ENCODE measurements at places on chromosomes 2 and 18.

DNA sequence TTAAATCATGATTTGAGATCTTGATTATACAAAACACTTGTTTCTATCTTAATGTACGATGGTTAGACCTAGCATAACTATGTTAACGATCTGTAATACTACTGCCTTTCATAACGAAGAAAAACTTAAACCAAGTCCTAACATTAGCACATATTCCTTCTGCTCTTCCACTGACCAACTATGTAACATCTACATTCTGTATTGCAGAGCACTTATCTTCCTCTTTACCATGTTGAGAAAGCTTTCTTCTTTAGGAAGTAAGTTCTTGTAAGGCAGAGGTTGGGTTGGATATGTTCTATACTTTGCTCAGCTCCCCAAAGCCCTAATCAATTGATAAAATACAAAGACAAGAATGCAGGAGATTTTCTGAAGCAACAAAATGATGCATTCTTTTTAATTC, 7.9 kb upstream of the ZNF407 start:
- no peak for DNase-seq

- no peak for DNase-seq
Measured at GRCh38 chr2:135030826-135031225, 16.4 kb downstream of the MAP3K19 start.

- no peak for DNase-seq
Measured at GRCh38 chr2:67733517-67733916, 329.3 kb downstream of the C1D start.

- no peak for DNase-seq
Measured at GRCh38 chr18:37294951-37295350, 270.6 kb downstream of the CELF4 start.

DNA sequence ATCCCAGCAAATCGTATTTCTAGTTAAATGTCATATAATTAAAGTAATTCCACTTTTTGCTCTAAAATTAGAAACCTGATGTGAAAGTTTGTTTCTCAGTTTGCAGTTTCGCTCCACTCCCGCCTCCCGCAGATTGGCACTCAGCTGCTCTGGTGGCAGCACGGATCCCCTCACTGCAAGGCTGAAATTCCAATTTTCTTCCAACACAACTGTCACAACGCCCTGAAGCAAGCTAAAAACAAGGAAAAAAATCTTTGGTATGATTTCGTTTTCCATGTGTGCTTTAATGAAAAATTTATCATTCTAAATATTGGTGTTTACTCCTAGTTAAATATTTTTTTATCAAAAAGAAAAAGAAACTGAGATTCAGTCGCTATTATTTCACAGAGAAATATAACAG, 38.5 kb downstream of the FTCDNL1 start:
- no peak for DNase-seq

- DNase-seq = no peak
Measured at GRCh38 chr18:9100796-9101195, 1.7 kb upstream of the NDUFV2 start.

- DNase-seq = no peak
Measured at GRCh38 chr2:189439342-189439741, 1.9 kb upstream of the WDR75 start.

GRCh38 chr2:205744074-205744591, 61.8 kb downstream of the NRP2 start:
- DNase-seq = no peak

DNA sequence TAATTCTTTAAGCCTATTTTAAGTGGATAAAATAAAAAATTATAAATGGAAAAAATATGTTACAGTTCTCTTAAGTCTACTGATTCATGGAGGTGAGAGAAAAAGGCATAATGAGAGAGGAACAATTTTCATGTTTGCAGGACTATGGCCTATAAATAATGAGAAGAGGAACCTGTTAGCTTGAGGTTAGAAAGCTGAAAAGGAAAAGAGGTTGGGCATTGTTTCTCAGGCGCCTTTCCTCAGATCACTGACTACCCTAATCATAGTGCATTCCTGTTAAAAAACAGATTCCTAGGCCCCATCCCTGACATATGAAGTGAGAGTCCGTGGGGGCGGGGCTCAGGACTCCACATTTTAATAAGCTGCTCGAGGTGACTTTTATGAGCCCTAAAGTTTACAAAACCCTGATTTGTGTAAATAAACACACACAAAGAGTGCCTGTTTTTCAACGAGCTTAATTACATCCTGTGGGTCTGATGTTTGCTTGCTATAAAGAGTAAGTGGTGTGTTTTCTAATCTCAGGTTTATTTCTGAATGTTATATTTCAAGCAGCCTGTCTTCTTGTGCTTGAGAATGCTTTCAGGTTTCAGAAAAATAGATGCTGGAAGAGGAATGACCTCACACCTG, 335.5 kb downstream of the CLIP4 start:
- DNase-seq = no peak

DNA sequence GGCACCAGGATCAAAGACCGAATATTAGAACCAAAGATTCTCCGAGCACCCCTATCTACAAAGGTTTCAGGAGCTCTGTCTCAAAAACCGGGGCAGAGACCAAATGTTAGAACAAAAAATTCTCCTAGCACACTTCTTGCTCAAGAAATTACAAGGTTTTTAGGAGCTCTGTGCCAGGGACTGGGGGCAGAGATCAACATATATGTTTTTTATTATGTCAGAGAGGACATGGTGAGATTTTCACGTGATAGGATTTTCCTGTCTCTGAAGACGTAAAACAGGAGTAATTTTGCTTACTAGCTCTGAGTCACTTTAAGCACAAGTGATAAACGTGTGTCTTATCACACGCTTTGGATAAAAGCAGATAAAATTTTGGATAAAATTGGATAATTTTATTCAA, 34.8 kb upstream of the ODC1 start:
- DNase-seq = no peak

GRCh38 chr2:169275696-169276444, 86.5 kb downstream of the LRP2 start:
- DNase-seq = no peak

DNA sequence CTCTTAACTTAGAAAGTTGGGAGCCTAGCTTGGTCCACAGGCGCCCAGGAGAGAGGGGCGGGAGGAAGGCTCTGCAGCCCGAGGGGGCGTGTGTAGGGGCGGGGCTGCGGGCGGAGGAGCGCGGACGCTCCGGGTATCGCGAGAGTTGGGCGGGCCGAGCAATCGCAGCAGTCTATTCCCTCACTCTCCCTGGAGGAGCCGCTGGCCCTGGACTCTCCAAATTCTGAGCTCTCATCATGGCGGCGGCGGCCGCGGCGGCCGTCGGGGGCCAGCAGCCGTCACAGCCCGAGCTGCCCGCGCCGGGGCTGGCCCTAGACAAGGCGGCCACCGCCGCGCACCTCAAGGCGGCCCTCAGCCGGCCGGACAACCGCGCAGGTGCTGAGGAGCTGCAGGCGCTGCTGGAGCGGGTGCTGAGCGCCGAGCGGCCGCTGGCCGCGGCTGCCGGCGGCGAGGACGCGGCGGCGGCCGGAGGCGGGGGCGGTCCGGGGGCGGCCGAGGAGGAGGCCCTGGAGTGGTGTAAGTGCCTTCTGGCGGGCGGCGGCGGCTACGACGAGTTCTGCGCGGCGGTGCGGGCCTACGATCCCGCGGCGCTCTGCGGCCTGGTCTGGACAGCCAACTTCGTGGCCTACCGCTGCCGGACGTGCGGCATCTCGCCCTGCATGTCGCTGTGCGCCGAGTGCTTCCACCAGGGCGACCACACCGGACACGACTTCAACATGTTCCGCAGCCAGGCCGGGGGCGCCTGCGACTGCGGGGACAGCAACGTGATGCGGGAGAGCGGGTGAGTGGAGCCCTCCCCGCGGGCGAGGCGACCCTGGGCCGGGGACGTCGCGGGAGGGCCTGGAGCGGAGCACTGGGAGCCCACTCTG, at the start of gene UBR3:
Gene UBR3, plus strand, starts transcription at position 183 of the 869 bp plus-strand sequence. Its CDS starts 54 bp downstream, at position 237.
- peak; percentile 74 for DNase-seq

DNA sequence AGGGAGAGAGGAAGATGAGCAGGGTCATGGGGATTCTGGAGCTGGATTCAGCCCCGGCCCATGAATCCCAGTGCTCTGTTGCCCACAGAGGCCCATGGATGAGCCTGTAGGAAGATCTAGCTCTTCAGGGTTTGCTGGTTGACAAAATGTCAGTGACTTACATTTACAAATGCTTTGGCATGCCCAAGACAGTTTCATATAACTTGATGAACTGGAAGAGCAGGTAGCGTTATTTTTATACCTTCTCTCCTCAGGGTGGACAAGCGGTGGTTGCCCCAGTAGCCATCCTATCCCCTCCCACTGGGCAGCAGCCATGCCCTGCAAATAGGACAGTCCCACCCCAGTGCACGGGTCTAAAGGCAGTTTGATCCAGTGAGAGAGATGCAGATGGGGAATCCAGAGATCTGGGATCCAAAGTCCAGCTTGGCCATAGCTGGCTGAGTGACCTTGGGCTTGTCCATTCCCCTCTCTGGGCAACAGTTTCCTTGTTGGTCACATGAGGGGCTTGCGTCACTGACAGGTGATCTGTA, 21.5 kb upstream of the KCNK3 start:
- no peak for DNase-seq

DNA sequence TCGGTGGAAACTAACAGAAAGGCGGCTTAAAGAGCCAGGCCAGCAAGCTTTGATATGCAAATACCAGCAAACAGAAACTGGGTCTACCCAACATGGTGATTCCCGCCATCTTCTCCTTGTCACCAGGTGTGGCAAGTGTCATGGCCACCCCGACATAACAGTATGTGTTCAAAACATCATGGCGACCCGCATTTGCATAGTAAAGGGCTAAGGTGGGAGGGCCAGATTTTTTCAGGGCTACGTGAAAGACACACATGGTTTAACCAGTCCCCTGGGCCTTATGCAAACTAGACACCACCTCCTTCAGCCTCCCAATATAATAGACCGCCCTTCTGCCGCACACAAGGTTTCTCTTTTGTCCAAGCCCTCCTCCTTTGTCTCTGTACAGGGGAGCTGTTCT, 260.4 kb downstream of the METTL4 start:
- DNase-seq = no peak

- no peak for DNase-seq
Measured at GRCh38 chr2:181408861-181409260, 48.3 kb upstream of the ITGA4 start.

GRCh38 chr18:78622251-78622906, 357.2 kb upstream of the SALL3 start:
- no peak for DNase-seq

DNA sequence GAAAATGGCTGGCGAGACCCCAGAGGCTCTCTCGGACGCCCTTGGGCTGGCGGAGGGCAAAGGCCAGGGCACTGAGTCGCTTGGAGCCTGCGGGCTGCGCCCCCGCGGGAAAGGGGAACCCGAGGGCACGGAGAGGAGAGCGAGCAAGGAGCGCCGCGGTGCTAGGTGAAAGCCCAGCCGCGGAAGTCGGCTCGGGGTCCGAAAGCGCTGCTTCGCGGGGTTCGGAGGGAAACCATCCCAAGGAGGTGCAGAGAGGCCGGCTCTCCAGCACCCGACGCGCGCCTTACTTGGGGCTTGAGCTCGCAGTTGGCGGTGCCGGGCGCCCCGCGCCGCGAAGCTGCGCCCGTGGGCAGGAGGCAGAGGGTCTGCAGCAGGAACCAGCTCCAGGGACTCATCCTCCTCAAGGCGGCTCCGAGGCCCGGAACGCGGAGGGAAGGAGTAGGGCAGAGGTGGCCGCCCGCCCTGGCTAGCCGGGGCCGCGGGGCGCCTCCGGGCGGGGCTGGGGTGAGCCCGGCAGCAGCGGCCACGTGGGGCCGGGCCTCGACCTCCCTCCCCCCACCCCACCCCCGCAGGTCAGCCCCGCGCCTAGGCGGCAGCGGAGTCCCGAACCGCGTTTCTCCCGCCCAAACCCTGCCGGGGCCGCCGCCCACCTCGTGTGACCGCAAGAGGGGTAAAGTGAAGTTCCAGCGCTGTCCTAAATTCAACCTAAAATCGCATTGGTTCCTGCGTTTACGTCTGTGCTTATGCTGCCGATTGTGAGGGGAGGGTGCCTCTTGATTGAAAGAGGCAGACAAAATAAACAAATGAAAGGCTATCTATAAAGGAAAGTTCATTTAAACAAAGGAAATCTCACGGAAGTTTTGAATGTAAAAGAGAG, at the start of gene TRABD2A:
Gene TRABD2A, minus strand, starts transcription at position 440 of the 877 bp plus-strand sequence. Its CDS starts 45 bp downstream, at position 395.
- no peak for DNase-seq

DNA sequence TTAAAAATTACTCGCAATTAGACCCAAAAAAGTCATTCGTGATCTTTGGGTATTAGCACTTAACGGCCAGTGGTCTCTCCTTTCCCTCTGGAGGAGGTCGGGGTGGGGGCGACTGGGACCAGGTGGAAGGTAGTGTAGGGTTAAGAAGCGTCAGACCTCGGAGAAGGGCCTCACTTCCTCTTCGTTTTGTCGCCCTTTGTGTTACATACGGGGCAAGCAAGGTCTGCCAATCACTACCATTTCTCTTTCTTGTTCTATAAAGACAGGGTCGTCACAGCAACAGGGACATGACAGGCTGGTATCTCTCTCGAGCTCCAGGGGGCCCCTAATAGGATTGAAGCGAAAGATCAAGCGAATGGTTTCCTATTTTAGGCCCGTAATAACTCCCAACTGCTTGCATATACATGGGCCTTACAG, 136.6 kb downstream of the INSIG2 start:
- DNase-seq = no peak

GRCh38 chr2:231615058-231615671, 22.5 kb downstream of the TEX44 start:
- no peak for DNase-seq

DNA sequence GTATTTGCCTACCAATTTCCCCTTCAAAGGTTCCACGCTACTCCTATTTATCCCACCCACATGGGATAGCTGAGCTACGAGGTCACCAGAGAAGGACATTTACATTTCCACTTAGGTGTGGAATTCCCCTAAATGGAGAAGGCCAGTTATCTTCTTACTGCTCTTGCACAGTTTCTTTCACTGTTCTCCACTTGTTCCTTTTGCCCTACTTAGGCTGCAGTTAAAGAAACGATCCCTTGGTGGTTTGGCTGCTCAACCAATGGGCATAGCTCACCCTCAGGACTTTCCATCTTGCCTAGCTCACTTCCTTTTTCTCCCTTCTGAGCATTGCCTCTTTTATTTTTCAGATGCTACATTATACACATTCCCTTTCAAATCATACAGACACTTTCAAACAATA, 11.2 kb upstream of the NABP1 start:
- DNase-seq = no peak

- no peak for DNase-seq
Measured at GRCh38 chr2:235083822-235084221, 132.0 kb downstream of the SH3BP4 start.

DNA sequence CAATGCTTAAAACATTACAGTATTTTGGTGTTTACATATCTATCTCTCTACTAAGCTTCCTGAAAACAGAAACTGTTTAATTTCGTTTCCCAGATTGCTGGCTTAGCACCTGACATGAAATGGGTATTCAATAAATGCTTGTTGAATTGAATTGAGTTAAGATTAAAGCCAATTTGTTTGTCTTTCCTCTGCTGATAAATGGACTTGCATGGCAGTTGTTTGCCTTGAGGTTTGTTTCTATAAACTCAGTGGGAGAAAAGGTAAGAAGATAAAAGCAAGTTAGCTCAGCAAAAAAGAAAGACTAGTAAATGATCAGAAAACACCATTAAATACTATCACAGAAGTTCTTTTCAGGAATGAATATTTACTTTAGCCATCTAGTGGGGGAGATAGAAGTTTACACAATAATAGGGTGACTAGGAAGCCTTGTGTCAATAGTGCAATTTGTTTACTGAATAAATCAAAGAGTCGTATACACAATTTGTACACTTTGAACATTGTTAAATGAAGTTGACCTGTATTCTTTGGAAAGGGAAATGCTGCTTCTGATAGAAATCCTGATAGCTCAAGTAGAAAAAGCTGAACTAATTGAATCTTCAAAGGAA, 754.5 kb upstream of the FAM98A start:
- no peak for DNase-seq

Data from omental fat pad (tissue), 4 donors.